AG04450 (cell line): ENCODE measurements at places on chromosomes 16 and 17.

DNA sequence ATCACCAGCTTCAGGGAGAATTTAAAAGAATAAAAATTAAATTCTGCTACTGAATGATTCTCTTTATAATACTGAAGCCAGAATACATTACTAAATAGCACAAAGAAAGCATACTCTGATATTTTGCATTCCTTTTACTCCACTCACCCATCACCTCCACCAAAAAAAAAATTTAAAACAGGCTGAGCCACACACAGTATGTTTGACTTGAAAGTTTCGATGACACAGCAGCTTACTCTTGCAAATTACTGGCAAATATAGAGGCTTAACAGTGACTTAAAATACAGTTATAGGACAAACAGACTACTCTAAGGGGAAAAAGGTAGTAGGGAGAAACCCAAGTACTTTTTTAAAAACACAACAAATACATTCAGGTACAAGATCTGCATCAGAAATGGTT lies 39.2 kb downstream of the GPATCH8 start:
- no peak for DNase-seq

DNA sequence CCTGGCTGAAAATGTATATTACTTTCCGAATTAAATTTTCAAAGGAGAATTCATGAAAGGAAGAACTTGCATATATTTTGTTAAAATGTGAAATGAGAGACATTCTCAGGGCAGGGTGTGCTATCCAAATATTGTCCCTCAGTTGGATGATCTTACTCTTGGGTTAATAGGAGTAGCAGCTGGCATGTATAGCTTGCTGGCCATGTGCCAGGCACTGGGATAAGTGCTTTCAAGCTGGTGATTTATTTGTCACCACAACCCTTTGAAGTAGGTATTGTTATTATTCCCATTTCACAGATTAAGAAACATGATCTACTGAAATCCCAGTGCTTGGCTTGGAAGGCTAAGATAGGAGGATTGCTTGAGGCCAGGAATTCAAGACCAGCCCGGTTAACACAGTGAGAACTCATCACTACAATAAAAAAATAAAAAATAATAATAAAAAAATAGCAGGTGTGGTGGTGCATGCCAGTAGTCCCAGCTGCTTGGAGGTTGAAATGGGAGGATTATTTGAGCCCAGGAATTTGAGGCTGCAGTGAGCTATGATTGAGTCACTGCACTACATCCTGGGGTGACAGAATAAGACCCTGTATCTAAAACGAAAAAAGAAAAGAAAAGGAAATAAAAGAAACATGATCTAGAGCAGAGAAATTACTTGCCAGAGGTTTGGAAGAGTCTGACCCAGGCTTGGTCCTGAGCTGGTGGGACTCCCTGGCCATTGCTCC lies 11.6 kb upstream of the MPHOSPH6 start:
- no peak for DNase-seq

- DNase-seq: no peak
These were observed 8.5 kb downstream of the B3GNT9 start for GRCh38 chr16:67142342-67142741.

DNA sequence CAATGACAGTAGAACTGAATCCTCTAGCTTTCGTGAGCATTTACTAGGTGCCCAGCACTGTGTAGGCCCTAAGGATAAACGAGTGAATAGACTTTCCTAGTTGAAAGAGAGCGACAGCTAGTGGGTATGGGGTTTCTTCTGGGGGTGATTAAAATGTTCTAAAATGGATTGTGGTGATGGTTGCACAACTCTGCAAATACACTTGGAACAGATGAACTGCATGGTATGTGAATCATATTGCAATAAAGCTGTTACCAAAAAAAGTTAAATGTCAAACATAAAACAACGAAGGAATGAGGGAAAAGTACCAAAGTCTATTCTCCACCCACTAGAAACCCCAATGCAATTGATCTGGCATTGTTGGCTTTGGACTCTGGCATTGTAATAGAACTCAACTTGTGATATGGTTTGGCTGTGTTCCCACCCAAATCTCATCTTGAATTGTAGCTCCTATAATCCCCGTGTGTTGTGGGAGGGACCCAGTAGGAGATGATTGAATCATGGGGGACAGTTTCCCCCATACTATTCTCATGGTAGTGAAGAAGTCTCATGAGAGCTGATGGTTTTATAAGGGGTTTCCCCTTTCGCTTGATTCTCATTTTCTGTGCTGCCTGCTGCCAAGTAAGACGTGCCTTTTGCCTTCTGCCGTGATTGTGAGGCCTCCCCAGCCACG lies 70.5 kb downstream of the MARF1 start:
- peak; percentile 20 for DNase-seq

DNA sequence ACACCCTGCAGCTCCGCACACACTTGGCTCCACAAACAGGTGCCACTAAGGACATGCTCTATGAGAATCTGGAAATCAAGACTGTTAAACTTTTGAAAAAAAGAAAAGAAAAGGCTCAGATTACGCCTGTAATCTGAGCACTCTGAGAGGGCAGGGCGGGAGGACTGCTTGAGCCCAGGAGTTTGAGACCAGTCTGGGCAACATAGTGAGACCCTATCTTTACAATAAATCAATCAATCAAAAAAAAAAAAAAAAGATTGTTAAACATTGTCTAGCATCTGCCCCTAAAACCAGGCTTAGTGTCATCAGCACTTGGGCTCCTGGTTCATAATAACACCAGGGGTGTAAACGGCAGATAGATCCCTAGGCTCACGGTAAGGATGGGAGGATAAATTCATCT lies 37.5 kb upstream of the FAAP100 start:
- no peak for DNase-seq

- no peak for DNase-seq
These were observed at the start of gene GFAP for GRCh38 chr17:44915321-44915726. Gene GFAP (minus strand): TSS chr17:44915500. CDS start chr17:44915486, 14 bp downstream.

- no peak for DNase-seq
These were observed 16.3 kb upstream of the BCAR1 start for GRCh38 chr16:75267631-75268264.

DNA sequence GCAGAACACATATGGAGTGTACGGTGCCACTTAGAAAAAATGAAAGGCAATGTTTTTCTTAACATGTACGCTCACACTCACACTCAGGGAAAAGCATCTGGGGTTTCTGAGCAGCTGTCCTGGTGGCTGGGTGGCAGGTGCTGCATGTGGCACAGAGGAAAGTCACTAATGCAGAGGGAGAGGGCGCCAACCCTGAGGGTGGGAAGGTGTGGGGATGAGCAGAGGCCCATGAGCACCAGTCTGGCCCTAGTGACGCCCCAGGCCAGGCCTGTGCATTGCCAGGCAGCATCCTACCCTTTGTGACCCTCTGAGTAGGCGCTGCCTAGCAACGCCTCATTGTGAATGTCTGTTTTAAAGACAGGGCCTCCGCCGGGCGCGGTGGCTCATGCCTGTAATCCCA lies 19.1 kb upstream of the LCMT1 start:
- DNase-seq: no peak

DNA sequence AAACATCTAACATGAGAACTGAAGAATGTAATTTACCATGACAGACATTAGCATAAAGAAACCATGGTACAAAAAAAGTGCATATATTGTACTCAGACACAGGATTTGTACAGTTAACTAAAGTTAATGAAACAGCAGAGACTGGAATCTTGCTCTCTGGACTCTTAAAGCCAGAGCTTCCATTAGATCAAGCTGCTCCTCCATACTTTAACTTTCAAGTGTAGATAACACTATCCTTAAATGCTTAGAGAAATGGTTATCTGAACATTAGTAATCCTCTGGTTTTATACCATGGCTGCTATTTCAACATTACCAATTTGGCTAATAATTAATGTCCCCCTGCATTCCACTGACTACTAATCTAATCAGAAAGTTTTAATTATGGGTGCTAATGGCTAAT lies 3.1 kb downstream of the NUDT21 start:
- no peak for DNase-seq

DNA sequence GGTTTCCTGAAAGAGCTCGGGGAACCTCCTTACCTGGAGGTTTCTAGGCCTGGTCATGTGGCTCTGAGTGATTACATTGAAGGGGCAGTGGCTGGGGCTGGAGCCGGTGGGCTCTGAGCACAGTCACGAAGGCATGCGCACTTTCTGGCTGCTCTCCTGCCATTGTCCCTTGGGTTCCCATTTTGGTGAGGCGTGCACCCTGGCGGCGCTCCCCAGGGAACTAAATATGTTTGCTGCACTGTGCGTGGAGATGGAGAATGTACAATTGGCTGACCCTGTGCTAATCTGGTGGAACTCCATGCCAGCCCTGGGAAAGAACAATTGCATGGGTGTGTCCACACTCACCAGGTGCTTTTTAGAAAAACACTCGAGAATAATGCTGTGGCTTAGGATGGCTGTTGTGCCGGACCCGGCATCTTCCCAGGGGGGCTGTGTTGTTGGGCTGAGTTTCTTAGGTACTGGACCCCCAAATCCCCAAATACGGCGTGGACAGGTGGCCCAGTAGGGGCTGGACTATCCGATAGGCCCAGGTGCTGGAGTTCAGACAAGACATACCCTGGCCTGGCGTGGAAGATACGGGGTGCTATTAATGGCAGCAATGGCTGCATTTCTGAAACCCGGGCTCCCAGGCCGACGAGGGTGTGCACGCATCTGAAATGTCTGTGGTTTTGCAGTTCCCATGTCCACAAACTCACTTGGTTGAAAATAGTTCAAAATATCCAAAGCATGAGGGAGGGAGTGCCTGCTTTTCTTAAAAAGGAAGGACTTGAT lies 230.5 kb downstream of the SEC14L1 start:
- DNase-seq: no peak

DNA sequence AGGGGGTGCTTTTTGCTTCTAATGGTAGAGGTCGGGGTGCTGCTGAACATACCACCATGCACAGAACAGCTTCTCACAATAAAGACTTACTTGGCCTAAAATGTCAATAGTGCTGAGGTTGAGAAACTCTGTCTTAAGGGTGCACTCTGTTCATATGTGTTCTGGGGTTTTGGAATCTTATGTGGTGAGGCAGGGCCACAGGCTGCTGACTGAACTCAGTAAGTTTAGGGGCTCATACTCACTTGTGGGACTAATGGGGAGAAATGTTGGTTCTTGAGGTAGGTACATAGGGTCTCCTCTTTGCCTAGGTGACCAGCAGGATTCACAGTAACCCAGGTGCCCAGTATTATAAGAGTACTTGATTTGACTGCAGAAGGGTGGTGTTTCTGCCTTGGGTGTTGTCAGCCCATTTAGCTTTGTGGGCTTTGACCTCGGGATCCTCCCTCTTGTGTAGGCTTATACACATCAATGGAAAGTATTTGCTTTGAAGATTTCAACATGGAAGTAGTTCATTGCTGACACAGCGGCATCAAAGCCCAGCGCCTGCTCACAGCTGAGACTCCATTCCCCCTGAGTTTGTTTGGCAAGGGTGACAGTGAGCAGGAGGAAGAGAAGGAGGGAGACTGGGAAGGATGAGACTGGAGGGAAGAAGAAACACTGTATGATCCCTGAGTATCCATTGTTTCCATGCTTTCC lies 17.2 kb downstream of the SLC7A6 start:
- DNase-seq: no peak
